ENCODE measurements at places on chromosomes 4 and X. TPM values are rescaled to one million over a fixed set of nuclear protein-coding genes. Genes with fewer than 3 reads are reported as not detected.

Gene CSAG1
- total RNA-seq = not detected

DNA sequence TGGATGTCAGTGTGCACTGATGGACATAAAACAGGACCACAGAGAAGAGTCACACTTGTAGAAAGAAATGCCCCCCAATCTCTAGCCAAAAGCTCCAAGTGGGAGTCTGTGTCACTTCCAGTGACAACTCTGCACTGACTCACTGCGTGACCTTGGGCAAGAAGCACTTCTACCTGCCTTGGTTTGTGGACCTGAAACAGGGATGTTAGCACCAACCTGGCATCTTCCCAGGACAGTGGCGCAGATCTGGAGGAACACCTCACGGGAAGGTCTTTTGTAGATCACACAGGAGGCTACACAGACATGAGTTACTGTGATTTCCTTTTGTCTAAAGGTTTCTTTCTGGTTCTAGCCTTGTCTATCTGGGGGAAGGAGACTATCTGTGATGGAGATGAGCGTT, 80.5 kb upstream of the DHRSX start:
- DNase-seq = no peak

Gene PCDH10
- total RNA-seq = 0.49 TPM

DNA sequence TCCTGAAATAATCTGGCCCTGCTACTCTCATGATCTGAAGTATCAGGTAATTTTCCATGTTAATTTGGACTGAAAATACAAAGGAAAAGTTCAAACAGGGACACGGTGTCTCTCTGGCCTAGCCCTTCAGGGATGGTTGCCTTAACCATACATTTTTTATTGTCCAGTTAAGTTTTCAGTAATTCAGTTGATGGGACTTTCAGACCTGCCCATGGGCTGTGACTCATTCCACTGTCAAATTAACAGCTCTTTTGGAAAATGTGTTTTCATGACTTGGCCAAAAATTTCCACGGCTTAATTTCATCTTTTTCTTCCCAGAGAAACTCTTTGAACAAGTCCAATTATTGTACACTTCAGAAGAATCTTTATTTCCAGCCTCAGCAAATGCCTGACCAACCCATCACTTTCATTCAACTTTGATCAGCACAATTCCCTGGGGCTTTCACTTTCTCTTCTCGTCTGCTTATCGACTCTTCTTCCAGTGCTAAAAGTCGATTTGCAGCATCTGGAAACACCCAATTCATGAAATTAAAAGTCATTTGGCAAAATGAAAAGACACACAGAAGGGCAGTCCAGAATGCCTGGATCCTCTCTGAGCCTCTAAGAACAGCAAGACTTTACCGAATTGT, 293.9 kb downstream of the RAB28 start:
- no peak for DNase-seq

All from skin of body (tissue), 3 donors.